Ovary (tissue), 10 donors: ENCODE measurements at places on chromosomes 5 and 9.

GRCh38 chr5:76836585-76836984, 13.2 kb upstream of the S100Z start:
- no peak for DNase-seq

- DNase-seq, result peak; percentile 27
Observed at GRCh38 chr9:134626571-134627416, 14.8 kb upstream of the COL5A1 start.

DNA sequence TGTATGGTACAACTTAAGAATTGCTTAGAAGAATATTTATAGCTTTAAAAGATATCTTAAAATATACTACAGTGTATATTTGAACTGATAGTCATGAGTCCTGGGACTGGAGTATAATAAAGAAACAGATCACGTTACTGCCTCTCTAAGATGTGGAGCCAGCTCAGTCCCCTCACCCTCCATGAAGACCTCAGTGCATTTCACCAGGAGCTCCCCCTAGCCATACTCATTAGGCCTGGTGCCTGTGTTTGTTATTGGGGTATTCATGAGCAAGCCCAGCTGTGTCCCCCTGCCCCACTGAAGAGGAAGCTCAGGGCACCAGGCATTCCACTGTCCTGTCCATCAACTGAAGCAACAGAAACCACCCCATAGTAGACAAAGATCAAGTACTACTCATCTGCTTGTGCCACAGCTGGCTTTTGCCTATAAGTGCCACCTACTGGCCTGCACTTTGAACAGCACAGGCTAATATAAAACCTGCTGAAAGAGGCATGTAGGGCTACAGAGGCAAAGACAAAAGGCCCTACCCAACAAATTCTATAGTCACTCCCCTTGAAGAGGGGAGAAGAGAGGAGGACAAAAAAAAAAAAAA, 850.2 kb upstream of the NUDT12 start:
- no peak for DNase-seq

DNA sequence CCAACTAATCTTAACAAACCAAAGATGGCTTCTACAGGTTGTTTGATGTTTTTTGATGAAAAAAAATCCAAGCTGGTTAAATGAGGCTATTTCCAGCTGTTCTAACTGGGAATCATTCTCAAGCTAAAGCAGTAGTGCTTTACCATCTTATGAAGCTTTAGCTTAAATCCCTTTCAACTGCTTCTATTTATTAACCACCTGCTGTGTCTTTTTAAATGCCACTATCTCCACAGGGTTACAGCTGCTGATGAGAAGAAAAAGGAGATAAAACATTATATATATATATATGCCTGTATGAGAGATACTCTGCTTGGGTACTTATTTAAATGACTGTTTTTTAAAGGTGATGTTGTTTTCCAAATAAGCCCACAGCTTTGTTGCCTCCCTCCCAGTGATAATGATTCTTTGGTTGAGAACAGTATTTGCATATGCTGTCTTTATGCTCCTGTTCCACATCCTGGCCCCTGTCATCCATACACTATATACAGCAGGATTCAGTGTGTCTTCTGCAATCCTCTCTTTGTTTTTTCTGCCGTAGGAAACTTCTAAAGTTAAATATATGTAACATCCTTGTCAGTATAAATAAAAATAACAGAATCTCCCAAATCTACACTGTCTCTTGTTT, 164.0 kb downstream of the PAM start:
- no peak for DNase-seq

GRCh38 chr5:1648806-1649205, 125.0 kb upstream of the LPCAT1 start:
- DNase-seq, result no peak

DNA sequence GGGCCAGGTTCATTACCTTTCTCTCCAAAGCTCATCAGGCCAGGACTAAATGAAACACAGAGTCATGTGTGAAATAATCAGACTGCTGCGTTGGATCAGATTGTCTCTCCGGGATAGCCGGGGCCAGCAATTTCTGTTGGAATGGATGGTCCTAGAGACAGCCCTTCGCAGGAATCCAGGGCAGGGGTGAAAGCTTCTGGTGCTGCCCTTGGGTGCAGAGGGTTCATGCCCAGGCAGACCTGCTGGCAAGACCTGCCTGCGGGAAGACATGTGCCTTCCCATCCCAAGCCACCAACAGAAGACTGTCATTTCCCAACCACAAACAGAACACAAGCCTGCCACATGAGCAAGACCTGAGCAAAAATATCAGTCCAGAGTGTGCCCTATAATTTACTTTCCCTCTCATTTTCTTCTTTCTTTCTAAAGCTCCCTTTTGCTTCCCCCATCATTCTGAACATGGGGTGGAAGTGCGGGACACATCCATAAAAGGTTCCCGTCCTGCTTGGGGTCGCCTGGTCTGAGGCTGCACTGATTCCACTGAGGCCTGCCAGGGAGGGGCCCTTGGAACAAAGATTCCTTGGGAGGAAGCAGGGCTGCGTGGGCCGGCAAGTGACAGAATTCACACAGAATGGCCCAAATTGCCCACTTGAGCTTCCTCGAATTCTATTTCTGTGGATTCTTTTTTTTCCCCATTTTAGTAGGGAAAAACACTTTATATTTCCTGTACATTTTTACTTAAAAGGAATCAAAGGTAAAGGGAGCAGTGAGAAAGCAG, 57.3 kb downstream of the UBE2QL1 start:
- DNase-seq, result no peak

DNA sequence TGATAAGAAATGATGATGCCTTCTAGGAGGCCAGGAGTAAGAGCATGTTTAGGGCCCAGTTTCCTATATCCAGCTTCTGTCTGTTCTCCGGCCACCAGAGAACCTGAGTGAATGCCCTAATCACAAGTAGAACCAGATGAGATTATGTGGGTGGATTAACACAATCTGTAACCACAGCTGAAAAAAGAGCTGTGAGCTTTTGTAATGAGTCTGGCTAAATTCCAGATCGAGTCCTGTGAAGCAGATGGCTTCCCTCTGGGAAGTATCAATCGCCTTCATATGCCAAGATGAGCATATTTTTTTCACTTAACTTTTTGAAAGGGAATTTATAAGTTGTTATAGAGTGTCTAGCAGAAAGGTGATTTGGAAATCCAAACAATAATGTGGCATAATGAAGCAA, 99.8 kb downstream of the NNT start:
- no peak for DNase-seq

DNA sequence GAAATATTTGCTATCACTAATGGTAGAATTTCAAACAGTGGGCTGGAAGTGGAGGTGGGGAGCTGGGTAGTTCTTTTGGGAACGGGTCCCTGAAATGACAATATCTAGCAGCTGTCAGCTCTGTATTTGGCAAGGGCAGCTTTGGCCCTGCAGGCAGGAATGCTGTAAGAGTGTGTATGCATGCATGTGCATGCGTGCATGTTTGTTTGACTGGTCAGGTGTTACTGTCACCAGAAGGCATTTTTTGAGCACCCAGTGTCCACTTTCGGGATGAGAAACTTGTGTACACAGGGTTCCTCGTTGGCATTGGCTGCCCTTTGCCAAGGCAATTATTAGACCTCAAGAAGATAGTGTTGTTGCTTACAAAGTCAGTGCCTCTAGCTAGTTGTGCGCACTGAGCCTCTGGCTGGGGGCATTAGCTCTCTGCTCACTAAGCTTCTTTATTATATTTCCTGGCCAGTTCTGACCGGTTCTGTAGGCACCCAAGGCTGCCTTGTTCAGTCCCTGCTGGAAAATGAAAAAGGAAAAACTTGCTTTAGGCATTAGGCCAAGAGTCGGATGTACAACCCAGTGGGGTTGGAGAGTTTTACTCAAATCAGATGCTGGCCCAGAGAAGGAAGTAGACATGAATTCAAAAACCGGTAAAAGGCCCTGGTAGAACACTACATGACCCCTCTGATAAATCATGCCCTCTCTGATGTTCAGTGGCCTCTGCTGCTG, 2.0 kb downstream of the CYFIP2 start:
- no peak for DNase-seq

GRCh38 chr9:89677702-89678395, 73.0 kb downstream of the GADD45G start:
- DNase-seq, result no peak

- peak; percentile 51 for DNase-seq
Observed at GRCh38 chr5:159061179-159061796, 38.4 kb downstream of the EBF1 start.

- DNase-seq, result peak; percentile 17
Observed at GRCh38 chr9:133762488-133763271, 24.5 kb upstream of the SARDH start.
